ENCODE measurements at places on chromosomes 1 and 21. TPM values are rescaled to one million over a fixed set of nuclear protein-coding genes. Genes with fewer than 3 reads are reported as not detected.

Gene APOBEC4
- not detected for total RNA-seq

Gene GNG12
- 117 TPM for total RNA-seq

Gene LHX8
- not detected for total RNA-seq

DNA sequence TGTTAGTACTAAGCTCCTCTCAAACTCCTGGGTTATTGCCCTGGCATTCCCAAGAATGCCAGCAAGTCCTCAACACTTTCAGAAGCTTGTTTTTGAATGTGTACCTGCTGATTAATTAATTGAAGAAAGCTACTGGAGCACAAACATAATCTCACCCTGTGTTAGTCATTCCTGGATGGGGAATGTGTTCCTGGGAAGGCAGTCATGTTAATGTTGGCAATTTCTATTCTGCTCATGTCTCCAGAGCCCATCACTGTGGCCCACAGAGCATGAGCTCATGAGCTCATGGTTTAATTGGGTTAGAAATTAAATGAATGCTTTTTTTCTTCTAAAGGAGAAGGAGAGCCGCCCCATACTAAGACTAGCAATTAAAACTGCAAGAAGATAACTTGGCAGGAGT lies 31.9 kb upstream of the KCNA3 start:
- DNase-seq = no peak

DNA sequence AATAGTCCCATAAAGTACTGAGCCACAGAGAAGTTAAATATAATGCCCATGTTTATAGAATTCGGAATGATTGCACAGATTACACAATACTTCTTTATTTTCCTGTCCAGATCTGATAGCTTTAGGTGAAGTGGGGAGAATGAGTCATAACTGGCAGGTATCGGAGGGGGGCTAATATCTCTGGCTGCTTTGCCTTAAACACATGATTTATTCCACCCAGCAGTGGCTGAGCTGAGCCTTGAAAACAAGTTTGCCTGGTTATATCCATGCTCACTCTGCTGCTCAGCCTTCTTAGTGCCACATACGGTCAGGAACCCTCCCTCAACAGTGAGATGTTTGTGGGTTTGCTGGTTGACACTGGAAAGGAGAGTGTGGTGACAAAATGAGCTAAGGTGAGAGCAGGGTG lies 119.7 kb upstream of the ZNF648 start:
- peak; percentile 80 for DNase-seq

DNA sequence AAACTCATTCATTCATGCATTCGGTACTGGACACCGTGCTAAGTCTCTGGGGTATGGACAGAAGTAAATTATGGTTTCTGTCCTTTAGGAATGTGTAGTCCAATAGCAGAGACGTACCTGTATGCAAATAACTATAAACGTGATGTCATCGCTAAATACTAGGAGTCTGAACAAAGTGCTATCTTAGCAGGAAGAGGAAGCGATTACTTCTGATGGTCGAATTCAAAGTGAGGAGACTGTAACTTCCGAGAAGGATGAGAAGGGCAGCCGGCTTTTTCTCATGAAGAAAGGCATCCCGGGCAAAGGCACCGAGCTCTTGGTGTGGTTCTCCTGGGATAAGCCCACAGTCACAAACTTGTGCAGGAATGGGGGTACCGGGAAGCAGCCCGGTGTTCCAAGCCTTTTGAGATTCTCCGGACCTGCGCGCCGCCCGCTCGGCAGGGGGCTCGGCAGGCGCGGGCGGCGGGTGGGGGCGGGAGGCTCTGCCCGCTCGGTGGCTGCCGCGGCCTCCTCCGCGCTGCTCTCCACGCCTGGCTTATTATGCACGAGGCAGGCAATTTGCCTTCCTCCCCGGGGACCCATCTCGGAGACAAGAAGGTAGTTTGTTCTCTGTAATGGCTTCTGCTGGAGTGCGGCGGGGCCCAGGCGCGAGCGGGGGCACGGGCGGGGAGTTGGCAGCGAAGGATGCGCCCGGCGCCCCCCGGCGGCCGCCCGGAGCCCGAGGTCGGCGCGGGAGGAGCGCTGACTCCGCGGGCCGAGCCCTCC lies 67.5 kb upstream of the CD1D start:
- DNase-seq = no peak

DNA sequence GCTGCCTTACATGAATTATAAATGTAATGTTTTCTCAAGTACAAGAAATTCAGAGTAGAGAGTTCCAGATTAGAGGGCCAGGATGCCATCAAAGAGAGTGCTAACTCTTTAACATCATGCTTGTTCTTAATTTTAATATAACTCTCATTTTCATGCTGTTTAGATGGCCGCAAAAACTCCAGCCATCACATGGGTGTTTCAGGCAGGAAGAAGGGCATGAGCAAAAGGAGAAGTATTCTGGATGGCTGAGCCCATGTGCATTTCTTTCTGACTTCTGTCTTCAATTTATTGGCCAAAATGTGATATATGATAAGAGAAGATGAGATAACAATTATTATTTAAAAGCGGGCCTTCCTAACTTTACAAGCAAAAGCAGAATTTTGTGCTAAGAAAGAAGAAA lies 1328.6 kb downstream of the MRPL39 start:
- DNase-seq = no peak

GRCh38 chr1:13576926-13577325 lies 6.7 kb upstream of the PDPN start:
- DNase-seq = no peak

GRCh38 chr1:9993561-9994075 lies 3.4 kb upstream of the RBP7 start:
- no peak for DNase-seq

GRCh38 chr1:191498318-191498717 lies 659.9 kb upstream of the RGS18 start:
- DNase-seq = peak; percentile 72

DNA sequence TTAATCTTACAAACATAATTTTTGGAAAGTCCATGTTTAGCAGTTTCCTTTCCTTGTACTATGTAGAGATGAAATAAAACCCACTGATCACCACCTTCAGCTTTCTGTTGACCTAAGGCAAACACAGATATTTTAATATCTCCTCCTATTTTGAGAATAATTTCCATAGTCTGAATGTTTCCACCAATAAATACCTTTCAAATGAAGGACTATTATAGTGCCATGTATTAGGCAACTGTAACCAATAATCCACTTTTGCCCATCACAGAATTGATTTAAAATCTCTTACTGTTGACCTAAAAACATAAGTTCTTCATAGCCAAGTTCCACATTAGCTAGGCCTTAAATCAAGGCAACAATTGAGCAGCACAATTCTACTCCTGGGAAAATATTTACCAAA lies 1.8 kb downstream of the CDC42BPA start:
- DNase-seq = peak; percentile 53
